Upper lobe of left lung (tissue), 6 donors: ENCODE measurements at places on chromosomes 4 and X.

DNA sequence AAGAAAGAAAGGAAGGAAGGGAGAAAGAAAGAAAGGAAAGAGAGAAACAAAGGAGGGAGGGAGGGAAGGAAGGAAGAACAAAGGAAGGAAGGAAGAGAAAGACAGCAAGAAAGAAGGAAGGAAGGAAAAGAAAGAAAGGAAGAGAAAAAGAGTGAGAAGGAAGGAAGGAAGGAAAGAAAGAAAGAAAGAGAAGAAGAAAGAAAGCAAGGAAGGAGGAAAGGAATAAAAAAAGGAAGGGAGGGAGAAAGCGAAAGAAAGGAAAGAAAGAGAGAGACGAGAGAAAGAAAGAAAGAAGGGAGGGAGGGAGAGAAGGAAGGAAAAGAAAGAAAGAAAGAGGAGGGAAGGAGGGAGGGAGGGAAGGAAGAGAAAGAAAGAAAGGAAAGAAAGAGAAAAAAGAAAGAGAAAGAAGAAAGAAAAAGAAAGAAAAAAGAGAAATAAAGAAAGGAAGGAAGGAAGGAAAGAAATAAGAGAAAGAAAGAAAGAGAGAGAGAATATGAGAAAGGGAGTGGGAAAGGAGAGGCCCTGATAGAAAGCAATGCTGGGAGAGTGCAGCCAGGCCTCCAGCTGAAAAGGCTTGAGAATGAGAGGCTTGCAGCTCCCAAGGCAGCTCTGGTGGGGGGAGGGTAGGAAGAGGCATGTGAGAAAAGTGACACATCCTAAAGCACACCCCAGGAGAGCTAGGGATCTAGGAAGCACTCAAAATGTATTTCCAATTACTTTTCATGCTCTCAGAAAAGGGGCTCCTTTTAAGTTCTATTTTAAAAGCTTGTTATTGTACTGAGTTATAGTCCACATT is 134.0 kb upstream of the ZIC3 start:
- no peak for DNase-seq

- DNase-seq, result no peak
Observed at GRCh38 chr4:85430697-85431096, 44.3 kb upstream of the ARHGAP24 start.

GRCh38 chrX:129606918-129607317 is 47.8 kb downstream of the APLN start:
- DNase-seq, result no peak

GRCh38 chr4:84366161-84366560 is 132.9 kb downstream of the NKX6-1 start:
- DNase-seq, result no peak

DNA sequence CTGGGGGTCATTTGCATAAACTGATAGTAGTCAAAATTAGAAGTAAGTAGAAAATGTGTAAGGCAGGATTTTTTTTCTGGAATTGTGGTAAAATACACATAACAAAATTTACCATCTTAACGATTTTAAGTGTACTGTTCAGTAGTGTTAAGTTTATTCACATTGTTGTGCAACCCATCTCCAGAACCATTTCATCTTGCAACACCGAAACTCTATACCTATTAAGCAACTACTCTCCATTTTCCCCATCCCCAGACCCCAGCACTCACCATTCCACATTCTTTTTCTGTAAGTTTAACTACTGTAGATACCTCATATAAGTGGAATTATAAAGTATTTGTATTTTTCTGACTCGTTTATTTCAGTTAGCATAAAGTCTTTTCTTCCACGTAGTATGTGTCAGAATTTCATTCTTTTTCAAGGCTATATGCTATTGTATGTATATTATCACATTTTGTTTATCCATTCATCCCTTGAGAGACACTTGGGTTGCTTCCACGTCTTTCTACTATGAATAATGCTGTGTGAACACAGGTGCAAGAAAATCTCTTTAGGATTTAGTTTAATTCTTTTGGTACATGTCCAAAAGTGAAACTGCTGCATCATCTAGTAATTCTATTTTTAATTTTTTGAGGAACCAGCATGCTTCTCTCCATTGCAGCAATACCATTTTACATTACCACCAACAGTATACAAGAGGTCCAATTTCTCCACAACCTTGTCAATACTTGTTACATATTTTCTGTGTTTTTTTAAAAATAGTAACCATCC is 39.1 kb upstream of the NSUN7 start:
- no peak for DNase-seq

- no peak for DNase-seq
Observed at GRCh38 chr4:141614878-141615586, 21.4 kb upstream of the IL15 start.

GRCh38 chrX:19563746-19564145 is 48.4 kb upstream of the MAP3K15 start:
- DNase-seq, result no peak

GRCh38 chrX:118459494-118459893 is 36.1 kb upstream of the DOCK11 start:
- DNase-seq, result no peak

- DNase-seq, result peak; percentile 81
Observed at GRCh38 chr4:15779306-15779705, 1.2 kb downstream of the CD38 start.

GRCh38 chrX:47358387-47359065 is 11.9 kb upstream of the ZNF157 start:
- no peak for DNase-seq

- peak; percentile 59 for DNase-seq
Observed at GRCh38 chr4:48779095-48779997, 733 bp downstream of the FRYL start.

GRCh38 chrX:8374041-8374825 is 90.4 kb upstream of the VCX3B start:
- no peak for DNase-seq

DNA sequence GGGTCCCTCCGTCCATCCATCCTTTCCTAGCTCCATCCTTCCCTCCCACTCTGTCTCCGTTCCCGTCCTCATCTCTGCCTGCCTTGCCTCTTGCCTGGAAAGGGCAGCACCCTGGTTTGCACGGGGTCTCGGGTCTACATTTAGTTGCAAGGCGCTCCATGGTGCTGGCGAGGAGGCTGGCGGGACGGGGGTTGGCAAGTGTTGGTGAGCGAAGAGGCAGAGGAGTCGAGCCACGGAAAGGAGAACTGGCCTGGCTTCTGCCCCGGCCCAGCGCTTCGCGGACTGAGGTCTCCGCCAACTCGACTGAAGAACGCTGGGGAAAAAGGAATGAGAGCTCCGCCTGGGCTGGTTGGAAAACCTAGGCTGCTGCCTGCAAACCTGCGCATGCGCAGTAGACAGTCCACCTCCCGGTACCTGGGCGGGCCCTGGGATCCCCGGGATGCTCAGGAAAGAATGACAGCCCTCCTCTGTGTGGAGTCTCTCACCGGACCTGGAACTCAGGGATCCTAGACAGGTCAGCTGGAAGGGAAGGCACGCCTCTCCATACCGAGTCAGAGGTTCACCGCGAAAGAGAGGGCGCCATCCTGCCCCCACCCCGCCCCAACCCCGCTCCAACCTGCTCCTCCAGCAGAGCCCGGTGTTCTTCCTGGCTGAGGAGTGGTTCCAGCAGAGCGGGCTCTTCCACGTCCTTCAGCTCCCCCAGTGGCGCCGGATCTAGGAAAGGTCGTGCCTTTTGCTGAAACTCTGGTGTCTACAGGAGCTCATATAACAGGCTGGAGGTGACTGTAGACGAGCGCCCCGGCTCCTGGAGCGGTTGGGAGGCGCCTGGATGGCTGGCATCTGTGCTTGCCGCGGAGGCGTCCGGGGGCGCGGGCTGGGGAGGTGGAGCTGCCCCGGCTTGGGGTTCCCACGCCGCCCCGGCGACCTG is 6.0 kb downstream of the FRG2 start:
- peak; percentile 73 for DNase-seq

DNA sequence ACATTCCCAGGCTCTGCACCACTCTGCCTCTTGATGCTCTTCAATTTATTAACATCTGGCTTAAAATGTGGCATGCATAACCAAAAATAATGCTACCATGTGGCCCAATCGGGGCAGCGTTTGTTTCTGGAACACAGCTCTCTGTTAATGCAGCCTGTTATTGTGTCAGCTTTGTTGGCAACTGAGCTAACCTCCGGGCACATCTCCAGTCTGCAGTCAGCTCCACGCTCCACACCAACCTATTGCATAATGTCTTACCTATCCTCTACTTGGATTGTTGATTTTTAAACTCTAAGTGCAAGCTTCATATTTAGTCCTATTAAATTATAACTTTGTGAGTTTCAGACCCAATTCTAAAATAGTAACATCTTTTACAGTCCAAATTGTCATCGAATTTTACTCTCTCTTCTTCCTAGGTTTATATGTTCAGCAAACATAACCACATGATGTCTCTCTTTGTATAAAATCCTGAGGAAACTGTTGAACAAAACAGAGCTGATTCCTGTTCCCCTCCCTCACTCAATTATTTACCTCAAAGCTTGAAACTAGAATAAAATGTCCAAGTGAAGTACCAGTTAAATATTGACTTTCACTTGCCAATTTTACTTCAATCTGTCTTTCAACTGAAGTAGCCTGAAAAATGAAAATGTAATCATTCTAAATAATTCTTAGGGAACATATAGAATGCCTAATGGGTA is 92.2 kb upstream of the RAPGEF2 start:
- no peak for DNase-seq

- DNase-seq, result peak; percentile 33
Observed at GRCh38 chrX:104113222-104113965, 1.1 kb downstream of the ZCCHC18 start.

DNA sequence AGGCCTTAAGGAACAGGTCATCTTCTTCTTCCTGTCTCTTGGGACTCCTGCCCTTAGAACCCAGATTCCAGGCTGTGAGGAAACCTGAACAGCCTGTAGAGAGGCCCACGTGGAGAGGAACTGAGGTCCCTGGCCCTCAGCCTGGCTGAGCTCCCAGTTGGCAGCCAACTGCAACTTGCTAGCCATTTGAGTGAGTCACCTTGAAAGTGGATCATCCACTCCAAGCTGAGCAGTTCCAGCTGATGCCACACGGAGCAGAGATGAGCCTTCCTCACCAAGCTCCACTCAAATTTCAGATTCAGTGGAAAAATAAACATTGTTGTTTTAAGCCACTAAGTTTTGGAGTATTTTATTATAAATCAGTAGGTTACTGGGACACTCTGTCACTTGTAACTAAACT is 392.5 kb downstream of the BCOR start:
- no peak for DNase-seq

DNA sequence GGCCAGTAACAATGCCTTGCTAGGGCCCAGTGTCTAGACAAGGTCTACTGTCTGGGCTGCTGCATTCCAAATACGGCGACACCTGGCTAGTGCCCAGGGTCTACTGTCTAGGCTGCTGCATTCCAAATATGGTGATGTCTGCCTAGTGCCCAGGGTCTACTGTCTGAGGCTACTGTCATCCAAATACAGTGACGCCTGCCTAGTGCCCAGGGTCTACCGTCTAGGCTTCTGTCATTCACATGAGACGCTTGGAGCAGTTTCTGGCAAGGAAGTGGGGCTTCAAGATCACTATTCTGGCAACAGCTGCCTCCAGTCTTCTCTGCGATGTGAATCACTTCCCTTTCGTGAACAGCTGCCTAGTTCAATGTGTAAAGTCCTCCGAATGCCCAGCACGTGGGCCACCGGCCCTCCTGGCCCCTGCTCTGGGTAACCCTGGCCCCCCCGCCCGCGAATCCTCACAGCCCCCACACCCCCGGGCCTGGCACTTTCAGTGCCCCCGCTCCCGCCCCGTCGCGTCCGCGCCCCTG is 12.7 kb downstream of the ACOX3 start:
- DNase-seq, result no peak

DNA sequence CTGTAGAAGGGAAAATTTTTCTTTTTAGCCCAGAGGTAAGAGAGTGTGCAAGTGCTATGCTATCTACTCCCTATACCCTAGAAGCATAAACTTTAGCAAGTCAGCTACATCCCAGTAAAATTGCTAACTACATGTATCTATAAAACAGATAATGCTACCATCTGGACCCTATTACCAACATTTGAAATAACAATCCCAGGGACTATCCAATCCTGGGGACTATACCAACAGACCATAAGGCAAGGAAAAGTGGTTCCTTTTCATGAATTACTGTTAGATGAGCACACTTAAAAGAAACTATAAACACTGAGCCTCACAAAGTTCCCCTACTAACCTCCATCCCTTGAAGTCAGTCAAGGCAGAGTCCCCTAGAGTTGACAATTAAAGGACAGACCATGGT is 213.6 kb upstream of the VEGFC start:
- no peak for DNase-seq

DNA sequence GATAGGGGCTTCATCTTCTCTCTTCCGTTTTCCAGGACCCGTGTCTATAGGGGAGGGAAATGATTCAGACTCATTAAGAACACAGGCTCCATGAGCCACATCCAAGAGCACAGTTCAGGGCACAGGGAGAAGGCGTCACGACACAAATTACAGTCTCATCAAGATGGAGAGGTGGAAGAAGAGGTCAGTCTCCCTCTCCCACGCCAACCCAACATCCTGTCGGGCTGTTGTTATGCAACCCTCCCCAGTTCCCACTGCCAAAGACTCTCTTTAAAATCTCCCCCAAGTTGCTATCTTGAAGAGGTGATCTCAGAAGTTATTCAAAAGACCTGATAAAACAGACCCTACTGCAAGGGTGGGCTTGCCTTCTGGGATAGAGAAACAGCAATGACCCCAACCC is 12.6 kb downstream of the ZMYM3 start:
- no peak for DNase-seq

- DNase-seq, result no peak
Observed at GRCh38 chr4:47771020-47771419, 66.8 kb downstream of the CORIN start.

- no peak for DNase-seq
Observed at GRCh38 chr4:10765386-10765785, 80.8 kb upstream of the CLNK start.

DNA sequence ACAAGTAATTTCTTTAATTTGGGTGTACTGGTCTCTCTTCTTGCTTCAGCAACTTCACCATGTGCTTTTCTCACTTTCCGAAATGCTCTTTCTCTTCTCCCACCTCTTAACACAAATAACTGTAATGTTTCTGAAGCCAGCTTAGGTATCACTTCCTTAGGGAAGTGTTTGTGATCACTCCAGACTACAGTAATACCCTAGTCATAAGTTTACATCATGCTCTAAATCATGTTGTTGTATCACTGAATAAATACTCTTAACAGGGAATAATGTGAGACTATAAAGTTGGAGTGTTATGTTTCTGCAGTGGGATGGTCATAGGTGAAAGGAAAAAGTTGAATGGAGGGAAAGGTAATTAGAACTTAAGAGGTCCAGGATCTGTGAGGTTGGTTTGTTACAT is 712.3 kb downstream of the C4orf33 start:
- DNase-seq, result no peak

GRCh38 chr4:110165382-110166286 is 32.8 kb downstream of the ELOVL6 start:
- no peak for DNase-seq
